ENCODE measurements at places on chromosomes 2 and 18.

GRCh38 chr18:48582946-48583345, 44.1 kb downstream of the CTIF start:
- no peak for DNase-seq

DNA sequence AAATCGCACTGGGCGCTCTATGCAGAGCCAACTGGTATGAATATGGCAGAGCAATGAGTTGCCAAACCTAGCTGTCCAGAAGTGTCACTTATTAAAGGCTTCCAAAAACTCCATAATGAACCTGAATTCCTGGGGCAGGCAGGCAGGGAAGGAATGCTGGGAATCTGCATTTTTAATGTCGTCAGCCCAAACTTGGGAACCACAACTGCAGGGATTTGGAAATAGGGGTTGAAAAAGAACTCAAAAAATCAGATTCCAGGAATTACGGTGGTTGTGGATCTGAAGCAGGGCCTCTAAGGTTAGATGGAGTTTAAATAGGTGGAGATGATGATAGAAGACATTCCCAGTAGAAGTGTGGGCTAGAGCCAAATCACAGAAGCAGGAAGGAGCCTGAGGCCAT, 15.0 kb downstream of the NCKAP5 start:
- DNase-seq: no peak

GRCh38 chr18:55587418-55588110, 428 bp downstream of the TCF4 start:
- DNase-seq: peak; percentile 24

DNA sequence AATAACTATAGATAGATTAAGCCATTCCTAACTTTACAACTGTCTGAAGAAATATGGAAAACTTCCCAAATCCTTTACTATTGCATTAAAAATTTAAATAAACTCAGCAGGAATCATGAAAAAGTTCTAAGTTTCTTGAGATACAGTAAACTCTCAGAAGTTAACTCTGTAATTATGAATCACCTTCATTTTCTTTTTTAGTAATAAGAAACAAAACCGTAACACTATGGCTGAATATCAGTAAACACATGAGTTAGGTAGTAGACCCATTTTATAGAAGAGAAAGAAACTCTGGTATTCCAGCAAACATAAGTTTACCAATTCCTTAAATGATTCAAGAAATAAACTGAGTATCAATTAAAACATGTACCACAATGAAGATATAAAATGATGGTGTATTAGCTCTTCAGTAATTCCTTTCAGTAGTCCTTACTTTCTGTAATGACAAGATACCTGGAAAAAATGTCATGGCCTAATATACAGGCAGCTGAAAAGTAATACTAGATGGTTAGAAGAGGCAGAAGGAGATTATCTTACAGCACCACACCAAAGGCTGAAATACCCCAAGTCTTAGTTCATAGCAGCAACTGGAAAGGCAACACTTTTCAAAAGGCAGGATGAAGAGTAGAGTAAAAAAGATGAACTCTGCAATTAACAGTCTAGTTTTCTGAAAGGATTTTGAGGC, 11.5 kb downstream of the TRIP12 start:
- DNase-seq: no peak

DNA sequence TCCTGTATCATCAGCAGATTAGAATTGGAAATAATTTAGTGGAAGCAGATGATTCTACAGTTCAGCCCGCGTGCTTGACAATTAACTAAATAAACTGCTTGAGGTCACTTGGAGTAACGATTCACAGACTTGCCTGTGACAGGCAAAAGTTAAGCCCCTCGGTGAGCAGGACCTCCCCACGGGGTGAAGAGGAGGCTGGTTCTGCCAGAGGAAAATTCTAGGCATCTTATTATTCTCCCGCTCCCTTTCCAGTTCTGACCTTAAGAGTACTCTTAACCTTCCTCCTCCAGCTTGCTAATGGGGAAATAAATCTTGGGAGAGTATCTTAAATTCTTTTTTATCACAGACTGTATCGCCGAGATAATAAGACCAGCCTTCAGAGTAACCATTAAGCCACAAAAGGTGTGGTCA, 169.7 kb upstream of the SMAD2 start:
- no peak for DNase-seq

DNA sequence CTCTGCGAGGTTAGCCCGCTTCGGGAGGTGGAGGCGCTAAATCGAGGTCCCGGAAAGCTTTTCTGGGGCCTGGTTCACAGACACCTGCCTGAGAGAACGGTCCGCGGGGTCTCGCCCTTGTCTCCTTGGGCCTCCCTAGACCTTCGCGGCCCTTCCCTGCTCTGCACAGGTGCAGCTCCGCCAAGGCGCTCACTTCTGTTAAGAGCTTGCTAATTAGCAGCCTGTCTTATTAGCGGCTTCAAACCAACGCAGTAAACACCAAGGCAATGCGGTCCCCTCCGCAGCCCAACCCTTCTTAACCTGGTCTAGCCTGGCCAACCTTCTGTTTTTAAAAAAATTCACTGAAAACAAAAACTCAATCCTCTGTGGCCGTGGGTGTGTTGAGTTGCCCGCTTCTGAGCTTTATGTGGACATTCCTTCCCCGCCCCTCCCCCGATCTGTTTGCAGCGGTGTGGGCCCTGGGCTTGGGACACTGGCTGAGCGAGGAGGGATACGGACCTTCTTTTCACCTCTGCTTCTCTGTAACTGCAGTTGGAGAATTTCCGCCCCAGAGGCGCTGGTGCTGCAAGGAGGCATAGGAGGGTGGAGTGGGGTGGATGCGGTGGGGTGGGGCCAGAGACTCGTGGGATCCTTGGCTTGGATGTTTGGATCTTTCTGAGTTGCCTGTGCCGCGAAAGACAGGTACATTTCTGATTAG, 3.4 kb upstream of the HOXD4 start:
- no peak for DNase-seq

DNA sequence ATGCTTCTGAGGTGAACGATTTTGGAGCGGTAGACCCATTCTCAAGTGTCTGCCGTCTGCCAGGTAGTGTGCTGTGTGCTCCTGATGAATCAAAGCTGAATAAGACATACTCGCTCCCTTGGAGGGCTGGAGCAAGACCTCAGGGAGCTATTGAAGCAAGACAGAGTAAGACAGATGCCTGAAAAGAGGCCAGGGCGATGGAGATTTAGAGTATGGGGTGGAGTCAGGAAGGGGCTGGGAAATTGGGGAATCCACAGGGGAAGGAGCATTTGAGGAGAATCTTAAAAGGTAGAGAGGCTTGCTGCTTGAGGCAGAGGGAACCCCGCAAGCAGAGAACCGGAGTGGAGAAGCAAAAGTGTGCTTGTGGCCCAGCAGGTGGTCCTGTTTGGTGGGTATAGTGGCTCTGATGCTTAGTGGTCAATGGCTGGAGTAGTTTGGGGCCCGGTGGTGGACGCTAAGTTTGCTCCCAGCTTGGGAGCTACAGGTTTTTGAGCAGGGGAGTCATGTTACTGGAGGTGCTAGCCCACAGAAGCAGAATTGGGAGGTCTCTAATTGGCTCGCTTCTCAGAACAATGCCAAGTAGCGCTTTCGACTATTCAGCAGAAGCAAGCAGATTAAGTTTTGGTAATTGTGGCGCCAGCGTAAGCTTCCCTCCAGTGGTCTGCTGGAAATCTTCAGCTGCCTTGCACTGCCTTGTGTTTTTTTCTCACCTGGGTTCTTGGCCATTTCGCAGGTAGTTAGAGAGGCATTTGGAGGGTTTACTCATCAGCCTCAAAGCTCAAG, 2.0 kb downstream of the CNNM4 start:
- DNase-seq: no peak

DNA sequence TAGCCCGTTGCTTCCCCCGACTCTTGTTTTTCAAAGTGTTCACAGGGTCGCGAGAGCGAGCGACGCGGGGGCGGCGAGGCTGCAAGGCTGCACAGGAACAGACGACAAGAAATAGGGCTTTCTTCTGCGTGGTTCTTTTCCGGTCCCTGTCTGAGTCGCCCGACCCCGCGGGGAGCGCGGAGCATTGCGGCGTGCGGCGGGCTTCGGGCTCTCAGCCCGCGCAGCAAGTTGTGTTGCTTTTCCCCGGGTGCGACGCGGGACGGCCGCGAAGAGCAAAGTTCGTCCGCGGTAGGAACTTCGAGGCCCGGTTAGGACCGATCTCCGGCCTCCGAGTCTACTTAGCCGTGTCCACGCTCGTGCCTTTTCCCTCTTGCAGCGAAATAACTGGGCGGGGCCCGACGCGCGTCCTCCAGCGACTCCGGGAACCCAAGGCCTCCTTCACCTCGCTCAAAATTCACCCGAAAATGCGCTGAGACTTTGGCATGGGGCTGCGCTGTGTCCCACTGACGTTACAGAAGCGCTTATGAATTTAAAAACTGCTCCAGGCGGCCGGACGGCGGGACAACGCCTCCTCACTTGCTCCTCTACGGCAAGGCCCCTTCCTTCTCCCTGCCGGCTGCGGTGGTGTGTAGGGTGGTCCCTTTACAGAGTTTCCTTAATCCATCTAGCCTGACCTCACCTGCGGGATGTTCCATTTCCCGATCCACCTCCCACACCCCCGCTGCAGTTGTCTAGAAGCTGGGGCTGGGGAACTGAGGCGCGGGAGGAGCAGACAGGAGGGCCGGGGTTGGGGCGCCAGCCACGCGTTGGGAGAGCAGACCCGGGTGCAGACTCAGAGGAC, 1.5 kb upstream of the BCL2L11 start:
- peak; percentile 53 for DNase-seq

- no peak for DNase-seq
Measured at GRCh38 chr2:5067816-5068215, 624.4 kb upstream of the SOX11 start.

GRCh38 chr2:46369783-46370182, 72.6 kb downstream of the EPAS1 start:
- no peak for DNase-seq

GRCh38 chr2:35421485-35421884, 934.1 kb upstream of the CRIM1 start:
- DNase-seq: no peak

GRCh38 chr18:39843546-39843945, 2111.5 kb upstream of the PIK3C3 start:
- no peak for DNase-seq

DNA sequence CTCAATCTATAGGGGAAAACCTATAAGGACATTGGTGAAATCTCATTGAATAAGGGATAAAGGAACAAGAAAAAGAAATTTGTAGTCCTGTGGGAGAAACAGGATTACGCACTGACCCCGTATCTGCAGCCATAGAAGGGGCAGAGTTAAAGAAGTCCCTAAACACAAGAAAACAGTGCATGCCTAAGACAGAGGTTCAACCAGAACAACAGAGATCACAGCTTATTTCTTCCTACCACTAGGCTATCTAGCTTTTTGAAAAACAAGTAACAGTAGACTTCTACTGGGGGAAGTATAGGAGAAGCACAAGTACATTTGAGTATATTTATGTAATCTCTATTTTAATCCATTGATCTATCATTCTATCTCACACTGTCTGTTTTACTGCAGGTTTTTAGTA, 485.2 kb upstream of the REG3G start:
- no peak for DNase-seq

GRCh38 chr18:56165601-56166355, 472.6 kb downstream of the TXNL1 start:
- no peak for DNase-seq

DNA sequence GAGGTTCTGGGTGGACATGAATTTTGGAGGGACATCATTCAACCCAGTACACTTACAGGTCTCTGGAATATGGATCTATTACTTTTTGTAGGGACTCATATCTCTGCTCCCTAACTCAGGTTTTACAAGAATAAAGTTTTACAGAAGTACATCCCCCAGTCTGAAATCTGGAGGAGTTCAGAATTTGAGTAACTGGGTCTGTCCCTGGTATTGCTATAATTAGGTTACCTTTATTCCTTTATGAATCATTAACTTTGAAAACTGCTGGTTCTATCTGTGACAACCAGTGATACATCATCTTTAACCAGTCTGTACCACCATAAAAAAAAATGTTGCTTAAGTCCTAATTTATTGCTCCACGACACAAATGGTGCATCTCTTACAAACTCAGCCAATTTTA, 59.9 kb downstream of the INSIG2 start:
- no peak for DNase-seq

DNA sequence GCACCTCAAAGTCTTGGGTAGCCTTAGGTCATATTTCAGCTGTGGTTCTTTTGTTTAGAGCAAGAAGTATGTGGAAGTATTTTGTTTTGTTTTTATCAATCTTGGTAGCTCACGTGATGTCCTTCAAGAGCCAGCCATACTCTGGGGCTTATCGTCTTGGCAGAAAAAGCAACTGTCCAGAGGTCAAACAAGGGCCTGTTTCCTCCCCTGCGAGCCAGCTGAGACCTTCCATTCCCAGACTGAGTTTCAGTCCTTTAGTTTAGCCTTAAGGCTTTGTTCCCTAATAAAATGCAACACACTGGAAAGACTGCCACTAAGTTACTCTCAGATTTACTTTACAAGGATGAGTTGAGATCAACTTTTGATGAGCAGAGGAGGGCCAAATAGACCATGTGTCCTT, 63.5 kb downstream of the TXNL1 start:
- no peak for DNase-seq

- DNase-seq: no peak
Measured at GRCh38 chr18:41761333-41762018, 193.6 kb upstream of the PIK3C3 start.

DNA sequence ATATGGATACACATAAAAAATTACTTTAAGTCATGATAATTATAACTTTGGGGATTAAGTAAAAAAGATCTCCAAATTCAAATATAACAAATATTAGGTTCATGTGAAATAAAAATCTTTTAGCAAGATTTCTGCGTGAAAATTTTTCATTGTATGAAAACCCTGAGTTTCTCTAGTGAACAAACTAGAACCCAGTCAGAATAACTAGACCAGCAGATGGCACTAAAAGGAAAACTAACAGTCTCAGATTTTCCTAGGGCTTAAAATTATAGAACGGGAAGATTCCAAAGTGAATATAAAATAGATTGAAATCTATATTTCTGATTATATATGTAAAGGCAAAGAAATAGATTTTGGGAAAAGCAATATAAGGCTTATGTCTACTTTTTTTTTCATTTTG, 43.3 kb downstream of the TMEM200C start:
- DNase-seq: no peak

DNA sequence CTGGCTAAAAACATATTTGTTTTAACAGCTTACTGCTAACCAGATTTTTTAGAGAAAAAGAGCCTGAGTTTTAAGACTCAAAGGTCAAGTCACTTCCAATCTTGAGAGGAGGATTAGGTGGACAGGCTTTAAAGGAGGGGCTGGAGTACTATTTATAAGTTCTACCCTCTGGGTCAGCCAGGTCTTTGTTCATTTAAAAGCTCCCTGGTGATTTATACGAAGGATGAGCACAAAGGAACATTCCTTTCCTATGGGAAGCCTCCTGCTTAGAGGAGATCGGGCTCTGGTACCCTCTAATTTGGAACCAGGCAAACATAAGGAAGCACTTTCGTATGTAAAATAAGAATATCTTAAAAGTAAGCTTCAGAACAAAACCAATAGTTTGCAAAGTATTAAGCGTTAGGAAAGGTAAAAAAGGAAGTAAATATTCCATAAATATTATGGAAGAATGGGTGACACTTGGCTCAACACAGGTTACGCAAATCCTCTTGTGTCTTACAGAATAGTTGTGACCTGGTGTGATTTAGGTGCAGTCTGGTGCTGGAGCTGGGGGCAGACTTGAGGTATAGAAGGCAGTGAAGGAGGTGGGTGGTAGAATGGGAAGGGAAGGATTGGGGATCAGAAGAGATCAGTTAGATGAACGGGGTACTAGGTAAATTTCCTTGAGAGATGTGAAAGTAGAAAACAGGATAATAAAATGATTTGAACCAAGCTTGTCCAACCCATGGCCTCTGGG, 35.6 kb downstream of the PDE6D start:
- no peak for DNase-seq

- DNase-seq: no peak
Measured at GRCh38 chr2:200275295-200276013, 31.0 kb upstream of the SPATS2L start.

GRCh38 chr2:31286961-31287550, 53.1 kb downstream of the EHD3 start:
- no peak for DNase-seq

All from hematopoietic multipotent progenitor cell treated with erythropoietin and hydrocortisone succinate and interleukin-3 and kit ligand, for 15 days (in vitro differentiated cells).